Activated B cell treated with CpG ODN at 0.5 μM for 24 hours (primary cell): ENCODE measurements at places on chromosomes 13 and 19.

GRCh38 chr13:114078461-114079451 is 53.7 kb downstream of the RASA3 start:
- DNase-seq: no peak

DNA sequence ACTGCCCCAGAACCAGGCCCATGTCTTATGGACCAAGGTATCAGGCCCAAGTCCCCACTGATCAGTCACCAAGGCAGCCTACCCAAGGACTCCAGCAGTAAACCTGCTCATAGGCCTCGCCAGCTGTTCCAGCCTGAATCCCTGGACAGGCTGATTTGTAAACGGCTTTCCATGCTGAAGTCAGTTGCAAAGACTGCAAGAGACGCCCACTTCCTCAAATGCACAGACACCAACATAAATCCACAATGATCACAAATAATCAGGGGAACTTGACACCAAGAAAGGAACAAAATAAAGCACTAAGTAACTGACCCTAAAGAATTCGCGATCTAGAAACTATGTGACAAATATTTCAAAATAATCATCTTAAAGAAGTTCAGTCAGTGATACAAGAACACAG is 75.2 kb downstream of the RXFP2 start:
- no peak for DNase-seq

DNA sequence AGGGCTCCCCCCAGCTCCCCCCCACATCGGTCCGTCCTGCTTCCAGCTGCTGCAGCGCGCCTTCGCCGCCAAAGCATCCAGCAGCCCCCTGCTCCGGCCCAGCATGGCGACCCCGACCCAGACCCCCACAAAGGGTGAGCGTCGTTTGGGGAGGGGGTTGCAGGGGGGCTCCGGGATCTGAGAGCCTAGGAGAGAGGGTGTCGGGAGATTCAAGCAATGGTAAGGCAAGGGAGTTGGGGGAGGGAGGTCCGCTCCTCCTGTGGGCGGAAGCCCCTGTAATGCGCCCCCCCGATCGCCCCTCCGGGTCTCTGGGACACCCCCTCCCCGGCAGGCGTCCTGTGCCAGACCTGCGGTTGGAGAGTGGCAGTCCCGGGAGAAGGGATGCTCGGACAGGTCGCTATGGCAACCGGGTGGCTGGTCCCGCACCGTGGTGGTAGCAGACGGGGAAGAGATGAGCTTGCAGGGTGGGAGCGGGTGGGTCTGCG is at the start of gene FXYD7:
TSS of gene FXYD7 (plus strand) at position 25 of the 485 bp plus-strand sequence. CDS start at position 104, 79 bp downstream.
- no peak for DNase-seq

GRCh38 chr19:31168106-31168625 is 181.1 kb downstream of the TSHZ3 start:
- no peak for DNase-seq

GRCh38 chr19:49749055-49749716 is 13.9 kb downstream of the TSKS start:
- no peak for DNase-seq
